ENCODE measurements at places on chromosomes 12 and 14.

DNA sequence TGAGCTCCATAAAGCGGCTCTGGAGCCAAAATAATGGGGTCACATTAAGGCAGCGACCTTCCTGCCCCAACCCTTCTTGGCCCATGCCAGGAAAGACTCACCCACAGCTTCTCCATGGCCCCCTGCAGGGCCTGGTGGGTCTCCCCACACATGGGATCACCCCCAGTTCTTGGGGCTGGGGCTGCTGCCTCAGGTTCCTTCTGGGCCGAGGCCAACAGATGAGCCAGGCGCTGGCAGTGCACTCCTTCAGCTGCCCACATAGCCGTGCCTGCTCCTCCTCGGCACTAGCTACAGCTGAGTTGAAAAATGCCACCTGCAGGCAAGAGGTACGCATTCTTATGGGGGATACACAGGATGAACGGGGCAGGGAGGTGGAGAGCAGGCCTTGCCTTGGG lies 14.8 kb upstream of the BLTP3B start:
- no peak for DNase-seq

DNA sequence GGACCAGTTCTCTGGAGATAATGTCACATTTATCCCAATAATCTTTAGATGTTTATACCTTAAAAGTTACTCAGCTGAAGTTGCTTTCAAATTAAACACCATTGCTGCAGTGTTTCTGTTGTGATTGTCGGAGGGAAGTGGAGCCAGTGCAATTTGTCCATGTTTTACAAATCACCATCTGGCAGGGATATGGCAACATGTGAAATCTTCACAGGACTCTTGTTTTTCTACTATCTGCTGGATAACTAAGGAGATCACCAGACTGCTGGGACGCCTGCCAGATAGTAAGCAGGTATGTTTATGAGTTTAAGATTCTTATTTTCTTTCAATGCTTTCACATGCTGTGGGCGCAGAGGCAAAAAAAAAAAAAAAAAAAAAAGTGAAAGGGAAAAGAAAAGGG lies 100.3 kb upstream of the SOX5 start:
- no peak for DNase-seq

DNA sequence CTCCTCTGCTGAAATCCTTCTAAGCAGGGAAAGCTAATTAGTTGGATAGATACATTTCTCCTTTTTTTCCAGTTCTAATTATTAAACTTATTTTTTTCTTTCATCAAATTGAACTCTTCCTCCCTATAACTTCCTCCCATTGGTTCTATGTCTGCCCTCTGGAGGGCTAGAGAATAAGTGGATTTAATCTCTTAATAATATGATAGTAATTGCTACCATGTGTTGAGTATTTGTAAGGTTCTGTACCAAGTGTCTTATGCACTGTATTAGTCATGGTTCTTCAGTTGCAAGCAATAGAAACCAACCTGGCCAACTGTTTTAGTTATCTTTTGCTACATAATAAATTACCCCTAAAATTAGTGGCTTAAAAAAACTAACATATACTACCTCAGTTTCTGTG lies 190.5 kb upstream of the PLXNC1 start:
- no peak for DNase-seq

GRCh38 chr12:72793796-72794195 lies 521.6 kb downstream of the TRHDE start:
- DNase-seq, result no peak

DNA sequence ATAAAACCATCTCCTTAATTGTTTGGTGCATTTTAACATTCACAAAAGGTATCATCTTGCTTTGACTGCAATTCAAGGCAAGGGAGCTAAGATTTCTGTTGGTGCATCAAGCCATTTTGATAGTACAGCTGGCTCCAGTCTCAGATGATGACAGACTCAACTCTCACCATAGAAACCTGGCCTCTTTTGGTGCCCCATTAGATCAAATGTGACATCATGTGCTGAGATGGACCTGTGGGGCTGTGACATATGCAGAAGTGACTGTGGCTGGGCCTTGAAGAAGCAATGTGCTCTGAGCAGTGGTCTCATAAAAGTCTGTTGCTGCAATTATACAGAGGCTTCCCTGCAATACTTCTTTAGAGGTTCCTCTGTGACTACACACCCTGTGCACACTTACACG lies 88.4 kb downstream of the SLC2A13 start:
- DNase-seq, result no peak
